IMR-90 (cell line): ENCODE measurements at places on chromosomes 3 and 15. TPM values are rescaled to one million over a fixed set of nuclear protein-coding genes. Genes with fewer than 3 reads are reported as not detected.
A peak's percentile ranks its signal among the peaks of the same experiment; 100 is the strongest.

- H3K4me1 ChIP-seq: no peaks in the 10 kb centered on the region
- no peaks in the 10 kb centered on the region for H3K36me3 ChIP-seq
- no peak overlapping the region for H3K27ac ChIP-seq
These were observed 118.3 kb upstream of the FOXB1 start for GRCh38 chr15:59885832-59886231.

DNA sequence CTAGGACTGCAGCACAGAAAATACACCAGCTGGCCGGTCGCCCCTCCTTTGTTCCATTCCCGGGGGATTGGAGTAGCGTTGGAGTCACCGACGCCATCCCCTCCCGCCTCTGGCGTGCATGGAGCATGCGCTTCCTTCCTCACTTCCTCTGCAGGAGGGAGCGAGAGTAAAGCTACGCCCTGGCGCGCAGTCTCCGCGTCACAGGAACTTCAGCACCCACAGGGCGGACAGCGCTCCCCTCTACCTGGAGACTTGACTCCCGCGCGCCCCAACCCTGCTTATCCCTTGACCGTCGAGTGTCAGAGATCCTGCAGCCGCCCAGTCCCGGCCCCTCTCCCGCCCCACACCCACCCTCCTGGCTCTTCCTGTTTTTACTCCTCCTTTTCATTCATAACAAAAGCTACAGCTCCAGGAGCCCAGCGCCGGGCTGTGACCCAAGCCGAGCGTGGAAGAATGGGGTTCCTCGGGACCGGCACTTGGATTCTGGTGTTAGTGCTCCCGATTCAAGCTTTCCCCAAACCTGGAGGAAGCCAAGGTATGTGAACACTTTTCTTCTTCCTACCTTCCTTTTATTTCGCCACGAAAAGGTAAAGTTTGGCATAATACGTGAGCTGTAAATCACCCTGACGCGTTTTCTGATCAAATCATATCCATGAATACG lies at the start of gene SCG3:
Gene SCG3 (plus strand): TSS at position 201 of the 661 bp plus-strand sequence. CDS start 253 bp downstream, at position 454.
- H3K27ac ChIP-seq: no peak within 1 kb of the TSS

- no peaks in the 10 kb centered on the region for H3K27me3 ChIP-seq
- H3K27ac ChIP-seq: no peak overlapping the region
- no peaks in the 10 kb centered on the region for H3K4me1 ChIP-seq
- H3K4me3 ChIP-seq: no peak overlapping the region
- peaks cover 9% of the 10 kb centered on the region for H3K36me3 ChIP-seq
These were observed 50.2 kb downstream of the ATP11B start for GRCh38 chr3:182843478-182843877.

GRCh38 chr3:30305021-30305420 lies 301.4 kb upstream of the TGFBR2 start:
- no peak for DNase-seq
- H3K27me3 ChIP-seq: no peaks in the 10 kb centered on the region
- H3K36me3 ChIP-seq: no peaks in the 10 kb centered on the region
- H3K4me1 ChIP-seq: peaks cover 5% of the 10 kb centered on the region
- H3K4me3 ChIP-seq: no peak overlapping the region

GRCh38 chr3:5134019-5134391 lies 11.9 kb downstream of the ARL8B start:
- DNase-seq: no peak
- no peaks in the 10 kb centered on the region for H3K27me3 ChIP-seq
- no peaks in the 10 kb centered on the region for H3K36me3 ChIP-seq

PCLAF gene
- 57.3 and 60.5 TPM in 2 replicates for polyA plus RNA-seq

ZNF502 gene
- polyA plus RNA-seq: 1.5 and 2.1 TPM in 2 replicates

ADAMTS7 gene
- 12.6 and 13.2 TPM in 2 replicates for polyA plus RNA-seq

DNA sequence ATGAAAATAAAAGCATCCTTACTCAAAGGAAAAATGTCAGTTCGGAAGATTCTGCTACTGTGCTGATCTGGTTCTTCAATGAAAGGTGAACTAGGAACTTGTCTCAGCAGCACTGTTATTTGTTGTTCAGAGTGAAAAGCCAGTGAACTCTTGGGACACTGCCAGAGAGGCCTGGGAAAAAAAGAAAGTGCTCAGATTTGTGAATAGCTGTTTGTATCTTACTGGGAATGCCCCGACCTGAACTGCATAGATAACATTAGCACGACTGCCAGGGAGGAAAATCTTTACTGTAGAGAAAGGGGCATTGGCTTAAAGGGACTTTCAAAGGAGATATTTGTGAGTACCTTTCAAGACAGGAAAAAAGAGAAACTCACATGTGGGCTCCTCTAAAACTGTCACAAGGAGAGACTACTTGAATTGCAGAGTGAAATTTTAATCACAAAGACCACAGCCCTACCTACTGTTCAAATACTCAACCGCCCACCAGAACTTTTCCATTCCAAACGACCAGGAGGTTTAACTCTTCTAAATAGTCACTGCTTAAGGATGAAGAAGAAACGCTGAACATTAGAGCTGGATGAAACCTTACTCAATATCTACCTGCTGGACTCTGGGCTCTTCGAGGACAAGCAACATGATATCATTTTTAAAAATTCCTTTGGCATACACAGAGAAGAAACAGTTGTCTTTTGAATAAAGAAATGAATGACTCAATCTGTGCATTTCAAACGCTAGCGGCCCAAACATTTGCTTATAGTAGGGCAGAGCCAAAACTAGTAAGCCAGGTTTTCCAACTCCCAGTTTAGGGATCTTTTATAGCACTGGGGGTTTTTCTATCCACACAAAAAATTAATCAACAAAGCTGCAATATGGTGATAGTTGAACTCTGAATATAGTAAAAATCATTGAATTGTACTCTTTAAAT lies 13.4 kb downstream of the TAMM41 start:
- no peaks in the 10 kb centered on the region for H3K27me3 ChIP-seq
- H3K4me1 ChIP-seq: no peaks in the 10 kb centered on the region
- no peak for DNase-seq
- no peak overlapping the region for H3K4me3 ChIP-seq
- no peak overlapping the region for H3K27ac ChIP-seq

- no peaks in the 10 kb centered on the region for H3K36me3 ChIP-seq
- no peak for DNase-seq
- H3K4me1 ChIP-seq: no peaks in the 10 kb centered on the region
- no peak overlapping the region for H3K27ac ChIP-seq
- H3K4me3 ChIP-seq: no peak overlapping the region
These were observed 435.2 kb upstream of the DPPA4 start for GRCh38 chr3:109772520-109772919.

SLC2A2 gene
- polyA plus RNA-seq: not detected in 2 replicates

TTLL13 gene
- 0.10 TPM in 1 of 2 replicates, not detected in the other for polyA plus RNA-seq

GRCh38 chr15:101807345-101807945 lies 4.1 kb downstream of the OR4F6 start:
- H3K27me3 ChIP-seq: no peaks in the 10 kb centered on the region
- DNase-seq: peak; percentile 89
- no peaks in the 10 kb centered on the region for H3K36me3 ChIP-seq
- peaks cover 9% of the 10 kb centered on the region for H3K4me1 ChIP-seq

DNA sequence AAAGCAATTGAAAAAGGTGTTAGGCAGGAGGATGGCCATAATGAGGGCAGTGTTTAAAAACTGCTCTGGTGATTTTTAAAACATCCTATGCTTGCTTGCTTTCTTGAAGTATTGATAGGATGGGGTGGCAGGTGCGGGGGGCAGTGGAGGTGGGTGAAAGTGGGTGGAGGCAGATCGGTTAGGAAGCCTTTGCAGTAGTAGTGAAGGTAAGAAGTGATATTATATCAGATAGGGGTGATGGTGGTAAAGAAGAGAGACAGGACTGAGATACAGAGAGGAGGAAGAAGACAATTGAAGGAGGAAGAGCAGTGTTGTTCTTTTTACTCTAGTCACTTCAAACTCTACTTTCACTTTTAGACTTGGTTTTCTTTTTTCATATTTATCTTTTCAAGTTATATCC lies 11.1 kb downstream of the ZNF80 start:
- no peaks in the 10 kb centered on the region for H3K4me1 ChIP-seq
- no peaks in the 10 kb centered on the region for H3K36me3 ChIP-seq
- peaks cover 5% of the 10 kb centered on the region for H3K27me3 ChIP-seq
- H3K27ac ChIP-seq: no peak overlapping the region
- H3K4me3 ChIP-seq: no peak overlapping the region
- no peak for DNase-seq

DNA sequence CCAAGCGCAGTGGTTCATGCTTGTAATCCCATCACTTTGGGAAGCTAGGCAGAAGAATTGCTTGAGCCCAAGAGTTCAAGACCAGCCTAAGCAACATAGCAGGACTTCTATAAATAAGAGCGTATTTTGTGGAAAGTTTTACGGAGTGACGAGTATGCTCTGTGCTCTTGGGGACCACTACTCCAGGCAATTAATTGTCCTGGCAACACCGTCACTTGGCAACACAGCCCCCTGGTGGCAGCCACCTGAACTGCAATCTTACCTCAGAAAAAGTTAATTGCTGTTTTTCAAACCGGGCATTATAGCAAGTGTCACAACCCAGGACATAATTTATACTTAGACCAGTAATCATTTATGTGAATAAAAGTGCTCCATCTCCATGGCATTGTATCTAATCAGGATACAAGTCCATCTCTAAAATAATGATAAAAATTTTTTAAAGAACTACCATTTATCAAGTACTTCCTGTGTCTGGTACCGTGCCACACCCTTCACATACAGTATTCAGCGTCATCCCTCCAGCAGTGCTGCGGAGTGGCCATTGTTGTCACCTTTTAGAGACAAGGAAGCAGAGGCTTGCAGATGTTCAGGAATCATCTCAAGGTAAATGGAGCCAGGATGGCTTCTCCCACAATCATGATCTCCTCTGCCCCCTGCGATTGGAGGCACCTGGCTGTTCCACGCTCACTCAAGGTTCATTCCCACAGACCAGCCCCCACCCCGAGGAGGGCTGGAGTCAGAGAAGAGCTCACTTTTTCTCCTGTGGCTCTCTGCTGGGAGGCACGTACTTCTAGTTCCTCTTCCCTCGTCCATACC lies 34.5 kb downstream of the PLA2G4D start:
- H3K36me3 ChIP-seq: no peaks in the 10 kb centered on the region
- H3K27ac ChIP-seq: no peak overlapping the region
- peaks cover 47% of the 10 kb centered on the region for H3K27me3 ChIP-seq
- H3K4me1 ChIP-seq: no peaks in the 10 kb centered on the region

GOLGA8G gene
- polyA plus RNA-seq: not detected in 2 replicates

GRCh38 chr3:10936686-10937085 lies 55.9 kb upstream of the SLC6A1 start:
- H3K27me3 ChIP-seq: peaks cover 15% of the 10 kb centered on the region
- no peak for DNase-seq
- H3K4me1 ChIP-seq: no peaks in the 10 kb centered on the region

FAM107A gene
- not detected in 2 replicates for polyA plus RNA-seq

GRCh38 chr3:57942872-57943283 lies 65.3 kb upstream of the FLNB start:
- no peak overlapping the region for H3K27ac ChIP-seq
- H3K4me1 ChIP-seq: peaks cover 2% of the 10 kb centered on the region
- H3K27me3 ChIP-seq: no peaks in the 10 kb centered on the region
- DNase-seq: no peak
- H3K4me3 ChIP-seq: no peak overlapping the region

- DNase-seq: peak; percentile 53
- H3K4me1 ChIP-seq: peaks cover 3% of the 10 kb centered on the region; the same call in 1 of the 2 replicates
- H3K27me3 ChIP-seq: peaks cover 3% of the 10 kb centered on the region; the same call in 1 of the 2 replicates
- H3K36me3 ChIP-seq: no peaks in the 10 kb centered on the region
These were observed 27.4 kb upstream of the HDAC11 start for GRCh38 chr3:13452490-13453335.

GRCh38 chr15:41979493-41980266 lies 7.3 kb upstream of the EHD4 start:
- no peaks in the 10 kb centered on the region for H3K36me3 ChIP-seq
- no peak overlapping the region for H3K27ac ChIP-seq
- no peak for DNase-seq
- H3K4me1 ChIP-seq: peaks cover 3% of the 10 kb centered on the region; the same call in 1 of the 2 replicates

DNA sequence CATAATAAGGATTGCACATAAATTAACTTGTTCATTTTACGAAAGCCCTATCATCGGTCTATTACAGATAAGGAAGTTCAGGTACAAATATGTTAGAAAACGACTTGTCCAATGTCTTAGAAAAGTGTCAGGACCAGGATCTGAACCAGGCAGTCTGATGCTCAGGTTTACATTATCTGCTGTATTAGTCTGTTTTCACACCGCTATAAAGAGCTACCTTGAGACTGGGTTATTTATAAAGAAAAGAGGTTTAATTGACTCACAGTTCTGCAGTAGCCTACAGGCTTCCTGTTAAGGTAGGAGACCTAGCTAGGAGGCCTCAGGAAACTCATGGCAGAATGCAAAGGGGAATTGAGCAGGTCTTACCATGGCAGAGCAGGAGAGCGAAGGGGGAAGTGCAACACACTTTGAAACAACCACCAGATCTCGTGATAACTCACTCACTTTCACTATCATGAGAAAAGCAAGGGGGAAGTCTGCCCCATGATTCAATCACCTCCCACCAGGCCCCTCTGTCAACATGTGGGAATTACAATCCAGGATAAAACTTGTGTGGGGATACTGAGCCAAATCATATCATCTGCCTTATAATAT lies 45.8 kb upstream of the GOLIM4 start:
- H3K27ac ChIP-seq: no peak overlapping the region
- H3K4me3 ChIP-seq: no peak overlapping the region
- 0 out of 2 replicates have a peak, but pooled peaks cover 1% of the 10 kb centered on the region for H3K4me1 ChIP-seq
- no peak for DNase-seq
- no peaks in the 10 kb centered on the region for H3K36me3 ChIP-seq
- no peaks in the 10 kb centered on the region for H3K27me3 ChIP-seq

- H3K4me1 ChIP-seq: peaks cover 14% of the 10 kb centered on the region
- H3K36me3 ChIP-seq: no peaks in the 10 kb centered on the region
- peak; percentile 7 for DNase-seq
- H3K4me3 ChIP-seq: no peak overlapping the region
These were observed 44.7 kb downstream of the CD200 start for GRCh38 chr3:112377568-112378071.

GRCh38 chr3:141656771-141657170 lies 81.3 kb upstream of the RNF7 start:
- peaks cover 2% of the 10 kb centered on the region; the same call in 1 of the 2 replicates for H3K4me1 ChIP-seq
- no peaks in the 10 kb centered on the region for H3K27me3 ChIP-seq
- no peak overlapping the region for H3K4me3 ChIP-seq
- DNase-seq: peak; percentile 67
- no peaks in the 10 kb centered on the region for H3K36me3 ChIP-seq

DNA sequence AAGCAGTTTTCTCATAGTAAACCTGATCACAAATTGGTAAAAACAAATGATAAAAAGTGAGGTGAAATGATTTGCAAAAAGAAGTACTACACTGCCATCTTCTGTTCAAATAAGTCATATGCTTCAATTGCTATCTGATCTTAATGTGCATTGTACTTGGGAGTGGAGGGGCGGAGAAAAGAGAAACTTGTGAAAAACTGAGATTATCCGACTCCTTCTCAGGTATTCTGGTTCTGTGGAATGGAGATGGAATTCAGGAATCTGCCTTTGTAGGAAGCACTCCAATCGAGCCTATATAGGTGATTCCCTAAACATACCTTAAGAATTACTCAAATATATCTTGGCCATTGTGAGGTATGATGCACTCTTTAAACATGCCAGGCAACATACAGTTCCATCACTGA lies 180.6 kb downstream of the CHL1 start:
- H3K27me3 ChIP-seq: no peaks in the 10 kb centered on the region
- no peaks in the 10 kb centered on the region for H3K4me1 ChIP-seq
- DNase-seq: peak; percentile 63
- peak overlapping the region; percentile 38; the same call in 1 of the 2 replicates for H3K4me3 ChIP-seq
- H3K36me3 ChIP-seq: no peaks in the 10 kb centered on the region
